ENCODE measurements at places on chromosomes 1 and 21.

DNA sequence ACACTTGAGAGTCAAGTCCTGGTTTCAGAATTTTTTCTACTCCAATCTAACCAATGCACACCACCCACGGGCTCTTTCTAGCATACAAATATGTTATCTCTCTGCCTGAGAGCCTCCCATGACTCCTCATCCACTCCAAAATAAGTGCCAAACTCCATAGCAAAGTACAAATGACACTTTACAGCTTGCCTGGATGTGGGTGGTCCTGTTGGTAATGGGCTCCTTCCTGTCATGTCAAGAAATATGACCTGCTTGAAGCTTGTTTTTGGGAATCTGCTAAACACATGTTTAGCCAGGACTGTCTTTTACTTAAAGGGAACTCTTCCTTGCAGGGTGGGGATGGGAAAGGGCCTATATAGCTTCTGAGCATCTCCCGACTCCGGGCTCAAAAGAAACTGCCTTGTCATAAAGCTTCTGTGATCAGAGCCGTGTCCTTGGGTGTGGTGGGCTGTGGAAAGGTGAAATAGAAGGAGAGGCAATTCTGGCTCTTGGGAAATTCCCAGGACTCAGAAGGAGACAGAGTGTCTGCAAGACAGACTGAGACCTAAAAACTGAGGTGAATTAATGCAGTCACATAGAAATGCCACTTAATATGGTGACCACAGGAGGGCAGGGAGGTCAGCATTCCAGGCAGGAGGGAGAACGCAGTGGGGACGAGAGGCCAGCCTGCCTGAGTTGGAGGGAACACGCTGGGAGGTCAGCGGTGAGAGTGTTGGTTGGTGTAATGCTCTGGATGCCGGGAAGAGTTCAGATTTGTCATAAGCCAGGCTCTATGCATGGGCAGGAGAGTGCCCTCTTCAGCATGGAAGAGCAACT, 6.1 kb upstream of the IGFN1 start:
- DNase-seq = peak; percentile 73

- DNase-seq = no peak
Observed at GRCh38 chr1:161190962-161191521, 7.8 kb downstream of the ADAMTS4 start.

- no peak for DNase-seq
Observed at GRCh38 chr1:35488336-35488735, 68.9 kb downstream of the KIAA0319L start.

GRCh38 chr1:13666317-13666716, 33.7 kb upstream of the PRDM2 start:
- no peak for DNase-seq

GRCh38 chr1:23216771-23217420, 406 bp downstream of the HTR1D start:
- DNase-seq = no peak

DNA sequence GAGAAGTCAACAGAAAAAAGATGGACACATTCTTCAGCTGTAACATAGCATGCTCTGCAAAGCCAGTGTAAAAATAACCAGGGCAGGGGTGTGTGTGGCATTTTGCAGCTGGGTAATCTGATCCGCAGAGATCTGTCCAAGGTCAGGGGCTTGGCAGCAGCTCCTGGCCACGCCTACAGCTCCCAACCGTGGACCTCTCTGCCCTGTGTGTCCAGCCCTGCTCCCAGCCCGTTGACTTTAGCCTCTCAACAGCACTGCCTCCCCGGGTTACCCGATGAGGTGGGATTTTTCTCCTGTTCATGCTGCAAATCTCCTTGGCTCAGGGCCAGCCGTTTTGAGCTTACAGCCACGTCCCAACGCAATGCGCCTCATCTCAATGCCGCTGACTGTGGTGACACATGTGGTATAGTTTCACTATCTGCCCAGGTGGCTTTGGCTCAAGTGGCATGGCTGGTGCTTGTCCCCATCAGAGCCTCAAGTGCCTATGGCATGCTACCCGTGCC, 68.1 kb downstream of the VWA5B1 start:
- peak; percentile 85 for DNase-seq
